Activated T-cell treated with anti-CD3 and anti-CD28 coated beads, Interleukin-2, amount 50 U/mL, for 4 hours (primary cell): ENCODE measurements at places on chromosomes 16 and 17.

GRCh38 chr16:80982646-80983045 is 24.0 kb downstream of the CMC2 start:
- DNase-seq: no peak

GRCh38 chr17:62628831-62629555 is 1.5 kb downstream of the MRC2 start:
- no peak for DNase-seq

GRCh38 chr17:80246266-80246681 is 14.4 kb upstream of the RNF213 start:
- DNase-seq: no peak

DNA sequence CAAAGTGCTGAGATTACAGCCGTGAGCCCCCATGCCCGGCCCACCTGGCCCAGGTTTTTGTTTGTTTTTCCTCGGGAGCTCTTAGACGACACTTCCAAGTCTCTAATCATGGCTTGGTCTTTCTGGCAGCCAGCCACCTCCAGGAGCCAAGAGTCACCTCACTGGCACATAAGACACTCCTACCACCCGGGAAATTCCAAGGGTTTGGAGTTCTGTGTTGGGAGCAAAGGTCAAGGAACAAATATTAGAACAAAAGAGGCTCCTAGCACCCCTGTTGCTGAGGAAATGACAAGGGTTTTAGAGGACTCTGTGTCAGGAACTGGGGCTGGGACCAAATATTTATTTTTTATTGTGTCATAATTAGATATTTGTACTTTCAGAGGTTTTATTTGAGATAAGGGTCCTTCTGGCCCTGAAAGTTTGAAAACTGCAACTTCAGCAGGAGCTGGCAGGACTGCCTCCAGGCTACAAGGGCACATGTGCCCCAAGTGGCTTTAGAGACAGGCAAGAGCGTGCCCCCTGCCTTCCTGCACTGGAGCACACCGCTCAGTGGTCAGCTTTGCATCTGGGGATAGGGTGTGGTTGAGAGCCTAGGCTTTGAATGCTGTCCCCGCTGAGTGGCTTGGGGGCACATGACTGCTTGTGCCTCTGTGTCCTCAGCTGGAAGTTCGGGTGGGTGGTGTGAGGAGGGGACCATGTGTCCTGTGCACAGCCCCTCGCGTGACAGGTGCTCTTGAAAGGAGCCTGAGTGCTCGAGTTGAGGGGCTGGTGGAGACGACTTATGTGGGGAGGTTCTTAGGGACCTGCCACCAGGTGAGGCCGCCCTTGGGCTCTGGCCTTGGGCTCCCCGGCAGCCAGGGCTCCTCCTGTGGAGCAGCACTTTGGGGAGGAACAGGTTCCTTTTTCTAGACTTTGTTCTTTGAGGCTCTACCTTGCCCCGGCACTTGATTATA is 29.7 kb downstream of the MGRN1 start:
- DNase-seq: no peak

DNA sequence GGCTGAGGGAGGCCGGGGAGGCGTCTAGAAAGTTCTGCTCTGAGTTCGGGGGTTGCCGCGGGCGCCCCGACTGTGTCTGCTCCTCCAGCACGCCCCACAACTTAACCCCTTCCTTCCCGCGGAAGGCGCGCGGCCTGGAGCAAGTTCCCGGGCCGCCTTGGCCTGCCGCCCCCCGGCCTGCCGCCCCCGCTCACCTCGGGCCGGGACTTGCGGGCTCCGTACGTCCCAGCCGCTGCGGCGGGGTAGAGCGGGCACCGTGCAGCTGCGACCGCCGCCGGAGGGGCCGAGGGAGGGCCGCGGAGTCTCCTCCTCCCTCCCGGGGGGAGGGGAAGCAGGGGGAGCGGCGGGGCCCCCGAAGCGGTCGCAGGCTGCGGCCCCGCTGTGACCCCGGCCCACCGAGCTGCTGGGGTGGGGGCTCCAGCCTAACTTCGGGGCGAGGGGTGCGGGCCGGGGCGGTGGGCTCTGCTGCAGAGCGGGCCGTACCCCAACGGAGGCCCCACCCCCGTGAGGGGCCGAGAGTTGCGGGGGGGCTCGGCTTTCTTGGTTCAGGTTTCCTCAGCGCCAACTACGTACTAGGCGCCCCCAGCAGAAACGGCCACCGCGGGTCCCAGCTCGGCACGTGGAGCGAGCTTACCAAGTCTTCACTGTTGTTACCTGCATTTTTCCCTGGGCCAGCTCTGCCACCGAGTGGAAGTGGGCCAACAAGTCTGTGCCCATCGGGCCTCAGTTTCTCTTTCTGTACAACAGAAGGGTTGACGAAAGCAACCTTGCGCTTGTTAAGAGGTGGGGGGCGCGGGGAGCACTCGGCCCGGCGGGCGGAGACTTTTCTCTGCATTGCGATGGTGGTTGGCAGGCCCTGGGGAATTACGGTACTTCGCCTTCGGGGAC is at the start of gene CCDC102A:
CCDC102A (minus strand) TSS at position 266 of the 888 bp plus-strand sequence. CDS start 7,394 bp downstream, outside the sequence.
- DNase-seq: peak; percentile 40

DNA sequence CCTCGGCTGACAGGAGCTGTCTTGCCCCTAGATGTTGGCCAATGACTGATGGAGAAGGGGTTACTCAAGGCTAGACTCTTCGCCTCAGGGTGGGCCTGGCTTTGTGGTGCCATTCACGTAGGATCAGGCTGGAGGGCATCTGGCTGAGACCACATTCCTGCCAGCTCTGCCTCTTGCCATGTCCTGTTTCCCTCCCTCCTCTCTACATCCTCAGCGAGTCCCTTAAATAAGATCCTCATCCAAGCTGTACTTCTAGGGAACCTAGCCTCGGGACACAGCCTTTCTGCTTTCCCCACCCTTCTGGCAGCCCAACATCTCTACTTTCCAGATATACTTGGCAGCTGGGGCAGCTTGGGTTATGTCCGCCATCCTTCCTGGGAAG is 27.9 kb upstream of the EFCAB13 start:
- no peak for DNase-seq

- no peak for DNase-seq
These were observed 183.1 kb upstream of the COX10 start for GRCh38 chr17:13885953-13886889.

- no peak for DNase-seq
These were observed 890.0 kb upstream of the CDH8 start for GRCh38 chr16:62926121-62926801.

GRCh38 chr16:29705030-29705429 is 26.1 kb downstream of the QPRT start:
- no peak for DNase-seq

DNA sequence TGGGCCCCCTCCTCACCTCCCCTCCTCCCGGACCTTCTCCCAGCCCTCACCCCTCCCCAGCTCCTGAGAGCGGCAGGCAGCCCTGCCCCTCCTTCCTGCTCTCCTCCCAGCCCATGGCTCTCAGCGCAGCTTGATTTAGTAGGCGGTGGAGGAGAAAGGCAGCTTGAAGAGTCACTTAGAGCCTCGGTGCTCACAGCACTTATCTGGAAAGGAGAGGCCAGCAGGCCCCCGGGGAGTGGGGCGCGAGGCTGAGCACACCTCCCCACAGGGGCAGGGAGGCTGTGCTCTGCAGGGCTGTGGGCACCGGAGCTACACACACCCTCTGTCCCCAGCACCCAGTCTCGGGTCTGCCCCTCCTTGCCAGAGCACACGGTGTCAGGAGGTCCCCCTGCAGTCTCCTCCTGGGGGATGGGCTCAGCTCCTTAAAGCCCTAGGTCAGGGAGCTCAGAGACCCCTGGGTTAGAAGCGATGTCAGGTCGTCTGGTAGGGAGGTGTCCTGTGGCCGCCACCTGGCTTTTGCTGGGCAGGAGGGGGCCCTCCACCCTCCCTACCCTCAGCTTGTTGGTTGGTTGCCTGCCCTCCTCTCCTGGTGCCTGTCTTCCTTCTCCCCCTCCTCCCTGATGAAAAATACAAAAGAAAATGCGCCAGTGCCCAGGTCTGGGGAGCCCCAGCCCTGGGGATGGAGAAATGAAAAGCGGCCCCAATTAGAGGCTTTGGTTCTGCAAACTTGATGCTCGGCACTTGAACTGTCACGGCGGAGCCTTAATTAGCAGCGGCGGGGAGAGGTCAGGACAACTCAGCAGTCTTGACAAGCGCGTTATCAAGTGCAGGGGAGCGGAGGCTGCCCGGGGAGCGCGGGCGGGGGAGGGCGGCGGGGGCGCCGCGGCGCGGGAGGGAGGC is 151.1 kb upstream of the GSE1 start:
- peak; percentile 27 for DNase-seq

- no peak for DNase-seq
These were observed 114.1 kb downstream of the NOG start for GRCh38 chr17:56707312-56708219.

GRCh38 chr17:29732613-29733012 is 109.9 kb upstream of the CORO6 start:
- no peak for DNase-seq

DNA sequence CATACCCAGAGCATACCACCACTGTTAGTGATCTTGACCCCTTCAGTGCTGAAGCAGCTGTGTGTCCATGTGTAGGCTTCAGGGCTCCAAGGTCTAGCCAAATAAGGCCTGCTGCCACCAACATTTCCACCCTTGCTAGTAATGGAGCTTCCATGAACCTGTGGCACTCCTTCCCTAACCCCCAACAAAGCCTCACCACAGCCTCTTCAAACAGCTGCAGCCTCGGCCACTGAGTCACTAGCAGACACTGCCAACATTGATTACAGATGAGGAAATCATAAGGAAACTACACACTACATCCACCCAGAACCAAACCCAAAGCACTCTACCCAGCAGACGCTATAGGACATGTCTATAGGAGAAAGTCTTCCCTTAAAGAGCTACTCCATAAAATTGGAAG is 610.7 kb downstream of the KCNJ2 start:
- DNase-seq: no peak

DNA sequence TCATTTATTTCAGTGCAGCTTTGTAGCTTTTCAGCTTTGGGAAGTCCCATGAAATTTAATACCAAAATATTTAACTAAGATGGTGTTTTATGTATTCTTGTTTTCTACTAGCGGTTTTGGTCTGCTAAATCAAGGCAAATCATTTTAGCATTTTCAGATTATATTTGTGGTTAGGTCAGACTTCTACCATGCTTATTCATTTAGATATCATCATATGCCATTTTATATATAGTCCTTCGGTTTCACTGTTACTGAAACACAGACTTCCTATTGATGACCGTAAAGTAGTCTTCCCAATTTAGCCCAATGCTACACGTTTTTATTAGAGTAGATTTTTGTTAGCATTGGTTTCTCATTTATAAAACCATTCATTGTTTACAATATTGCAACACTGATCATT is 5.5 kb downstream of the DYNLRB2 start:
- DNase-seq: no peak

DNA sequence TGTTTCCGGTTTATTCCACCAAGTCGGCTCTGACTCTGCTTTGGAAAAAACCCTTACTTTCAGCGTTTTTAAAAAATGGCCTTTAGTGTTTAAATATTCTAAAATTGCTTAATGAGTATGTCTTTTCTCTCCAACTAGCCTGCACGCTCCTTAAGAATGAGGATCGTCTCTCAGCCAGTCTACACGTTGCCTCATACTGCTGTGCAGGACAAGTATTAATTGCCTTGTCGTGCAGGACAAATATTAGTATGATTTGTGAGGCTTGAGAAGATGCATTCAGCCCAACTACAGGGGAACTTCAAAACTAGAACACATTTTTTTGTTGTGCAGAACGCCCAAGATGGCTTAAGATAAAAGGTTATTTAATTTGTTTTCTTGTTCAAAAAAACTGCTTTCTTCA is 61.2 kb downstream of the MARCHF10 start:
- no peak for DNase-seq

DNA sequence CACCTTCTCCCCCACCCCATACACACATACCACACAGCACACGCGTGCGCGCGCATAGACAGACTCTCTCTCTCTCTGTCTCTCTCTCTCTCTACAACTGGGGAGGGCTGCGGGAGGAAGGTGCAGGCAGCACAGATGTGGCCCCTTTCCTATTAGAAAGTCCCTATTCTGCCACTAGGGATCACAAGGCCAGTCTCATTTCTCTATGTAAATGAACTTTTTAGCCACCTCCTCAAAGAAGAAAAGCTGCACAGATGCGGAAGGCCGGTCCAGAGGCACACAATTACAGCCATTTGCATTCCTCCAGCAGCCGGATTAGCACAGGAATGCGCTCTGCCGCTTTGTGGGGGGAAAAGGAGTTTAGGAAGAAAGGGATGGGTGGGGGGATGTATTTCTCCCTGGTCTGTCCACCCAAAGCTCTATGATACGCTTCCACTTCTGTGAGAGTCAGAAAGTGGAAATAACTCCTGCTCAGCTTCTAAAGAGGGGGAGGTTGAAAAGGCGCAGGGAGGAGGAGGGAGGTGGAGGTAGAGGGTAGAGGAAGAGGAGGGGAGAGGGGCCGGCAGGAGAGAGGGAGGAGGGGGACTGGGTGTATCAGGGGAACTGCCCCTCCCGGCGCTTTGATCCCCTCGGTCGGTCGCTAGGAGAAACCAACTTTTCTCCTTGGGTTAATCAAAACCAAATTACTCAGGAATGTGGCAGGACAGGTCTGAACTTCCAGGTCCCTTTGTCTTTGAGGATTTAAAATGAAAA is 11.7 kb downstream of the ZFHX3 start:
- DNase-seq: no peak

- DNase-seq: no peak
These were observed 27.6 kb downstream of the PRKAR1A start for GRCh38 chr17:68539548-68540467.

DNA sequence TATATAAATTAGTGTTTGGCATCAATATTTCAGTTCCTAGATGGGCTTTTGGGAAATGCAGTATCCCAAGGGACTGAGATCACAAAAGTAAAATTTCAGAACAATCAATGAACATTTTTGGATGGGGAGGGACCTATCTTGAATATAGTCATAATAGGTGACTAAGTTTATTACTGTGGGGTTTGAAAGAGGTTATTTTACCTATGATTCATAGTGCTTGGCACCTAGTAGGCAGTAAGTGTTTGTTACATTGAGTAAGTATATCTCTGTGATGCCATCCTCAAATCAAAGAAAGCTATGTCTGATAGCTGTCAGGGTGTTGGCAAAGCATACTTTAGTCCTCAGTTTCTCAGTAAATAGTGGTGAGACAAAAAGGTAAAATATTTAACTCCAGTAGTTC is 36.9 kb downstream of the ZNF207 start:
- DNase-seq: no peak

DNA sequence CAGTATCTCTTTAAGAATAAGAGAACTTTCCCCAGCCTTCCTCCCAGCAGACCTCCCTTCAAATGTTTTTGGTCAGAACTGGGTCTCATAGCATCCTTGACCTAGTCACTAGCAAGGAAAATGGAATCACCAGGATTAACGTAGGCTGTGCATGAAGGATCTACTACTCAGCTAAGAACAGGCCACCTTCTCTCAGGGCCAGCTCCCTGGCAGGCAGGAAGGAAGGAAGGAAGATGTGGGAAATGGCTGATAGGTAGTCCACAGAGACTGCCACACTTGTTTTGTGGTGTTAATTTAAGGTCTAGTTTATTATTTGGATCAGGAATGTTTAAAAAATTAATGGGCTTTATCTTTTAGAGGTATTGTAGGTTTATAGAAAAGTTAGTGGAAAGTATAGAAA is 136.4 kb downstream of the SPECC1 start:
- DNase-seq: no peak

GRCh38 chr17:32914181-32914580 is 13.8 kb upstream of the TMEM98 start:
- DNase-seq: no peak
